ENCODE measurements at places on chromosomes 7 and 10.

DNA sequence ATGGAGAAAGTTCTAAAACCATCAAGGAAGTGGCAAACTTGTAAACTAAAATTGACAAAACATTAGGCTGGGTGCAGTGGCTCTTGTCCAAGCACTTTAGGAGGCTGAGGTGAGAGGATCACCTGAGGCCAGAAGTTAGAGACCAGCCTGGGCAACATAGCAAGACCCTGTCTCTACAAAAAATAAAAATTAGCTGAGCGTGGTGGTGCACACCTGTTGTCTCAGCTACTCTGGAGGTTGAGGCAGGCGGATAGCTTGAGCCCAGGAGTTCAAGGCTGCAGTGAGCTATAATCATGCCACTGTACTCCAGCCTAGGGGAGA is 29.4 kb upstream of the HNRNPH3 start:
- DNase-seq: no peak

GRCh38 chr10:3814838-3815220 is 29.8 kb upstream of the KLF6 start:
- DNase-seq: no peak

GRCh38 chr10:74394416-74394969 is 243.5 kb downstream of the ADK start:
- no peak for DNase-seq

- DNase-seq: no peak
Measured at GRCh38 chr7:112584290-112584689, 103.5 kb downstream of the LSMEM1 start.

DNA sequence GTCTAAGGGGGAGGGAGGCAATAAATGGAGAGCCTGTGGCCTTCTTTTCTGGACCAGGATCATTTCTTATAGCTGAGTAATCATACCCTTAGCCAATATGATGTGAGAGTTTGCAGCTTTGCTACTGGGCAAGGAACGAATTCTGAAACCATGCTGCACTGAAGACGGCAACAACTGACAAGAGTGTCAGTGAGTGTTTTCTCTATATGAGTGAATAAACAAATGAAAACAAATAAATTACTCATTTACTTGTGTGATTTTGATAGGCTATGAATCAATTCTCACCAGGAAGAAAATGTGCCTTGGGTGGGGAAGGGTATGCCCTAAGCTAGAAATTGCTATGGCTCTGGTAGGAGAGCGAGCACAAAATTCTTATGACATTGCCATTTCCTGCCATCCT is 79.4 kb upstream of the LRRN3 start:
- peak; percentile 22 for DNase-seq

GRCh38 chr7:92404170-92404614 is 43.1 kb upstream of the GATAD1 start:
- peak; percentile 46 for DNase-seq

DNA sequence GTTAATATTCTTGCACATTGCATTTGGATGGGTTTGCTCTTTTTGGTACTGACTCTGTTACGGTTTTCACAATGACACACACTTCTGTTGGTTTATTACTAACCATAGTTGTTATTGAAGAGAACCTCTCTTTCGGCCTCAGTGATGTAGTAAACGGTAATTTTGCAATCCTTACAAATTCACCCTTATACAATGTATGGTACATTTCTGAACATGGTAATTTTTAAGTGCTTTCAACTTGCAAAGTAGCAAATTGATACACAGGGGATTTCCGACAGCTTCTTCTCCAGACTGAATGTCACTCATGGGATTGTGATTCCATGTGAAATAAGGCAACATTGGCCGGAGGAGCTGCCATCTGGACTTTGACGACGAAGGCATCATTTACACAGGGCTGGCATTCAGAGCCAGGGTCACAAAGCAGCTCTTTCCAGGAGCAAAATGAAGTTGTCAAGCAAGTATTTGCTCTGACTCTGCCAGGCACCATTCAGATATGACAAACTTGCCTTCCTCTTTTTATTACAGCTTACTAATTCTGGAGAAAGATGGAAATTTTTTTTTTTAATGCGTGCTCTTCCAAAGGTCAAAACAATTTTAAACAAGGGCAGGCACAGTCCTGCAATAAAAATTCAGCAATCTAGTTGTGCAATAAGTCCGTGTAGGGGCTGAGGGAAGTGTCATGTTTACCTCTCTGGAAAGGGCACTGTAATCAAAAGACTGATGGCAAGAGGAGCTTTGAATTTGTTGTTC is 711.5 kb upstream of the C7orf33 start:
- no peak for DNase-seq

DNA sequence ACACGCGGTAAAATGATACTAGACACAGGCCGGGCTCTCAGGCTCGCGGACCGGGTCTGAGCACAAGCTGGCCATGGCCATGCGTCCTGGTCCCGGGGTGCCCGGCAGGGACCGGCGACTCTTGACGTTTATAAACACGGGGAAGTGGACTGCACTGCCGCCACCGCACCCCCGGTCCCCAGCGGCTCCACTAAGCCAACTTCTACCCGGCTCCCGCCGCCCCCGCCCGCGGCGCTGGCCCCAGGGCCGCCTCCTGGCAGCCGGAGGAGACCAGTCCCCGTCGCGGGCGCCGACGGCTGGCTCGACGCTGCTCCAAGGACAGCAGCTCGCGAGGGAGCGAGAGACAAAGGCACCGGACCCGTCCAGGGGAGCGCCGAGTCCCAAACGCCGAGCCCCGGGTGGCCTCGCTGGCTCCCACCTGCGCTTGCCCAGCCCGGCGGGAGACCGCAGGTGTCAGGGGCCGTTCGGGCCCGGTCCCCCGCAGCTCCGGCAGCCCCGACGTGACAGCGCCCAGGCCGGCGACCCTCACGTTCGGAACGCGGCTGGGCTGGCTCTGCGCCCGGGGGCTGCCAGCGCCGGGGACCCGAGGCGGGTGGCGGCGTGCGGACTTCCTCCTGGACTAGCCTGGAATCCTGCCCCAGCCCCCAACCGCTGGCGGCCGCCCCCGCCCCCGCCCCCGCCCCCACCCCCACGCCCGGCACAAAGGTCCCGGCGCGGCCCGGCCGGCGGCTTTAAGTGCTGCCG is 517 bp downstream of the ITGB1 start:
- DNase-seq: no peak
